ENCODE measurements at places on chromosomes 2 and 18.
A peak's percentile ranks its signal among the peaks of the same experiment; 100 is the strongest.

- DNase-seq: peak; percentile 8
Observed at GRCh38 chr2:178915423-178916173, 108.4 kb upstream of the TTN start.

DNA sequence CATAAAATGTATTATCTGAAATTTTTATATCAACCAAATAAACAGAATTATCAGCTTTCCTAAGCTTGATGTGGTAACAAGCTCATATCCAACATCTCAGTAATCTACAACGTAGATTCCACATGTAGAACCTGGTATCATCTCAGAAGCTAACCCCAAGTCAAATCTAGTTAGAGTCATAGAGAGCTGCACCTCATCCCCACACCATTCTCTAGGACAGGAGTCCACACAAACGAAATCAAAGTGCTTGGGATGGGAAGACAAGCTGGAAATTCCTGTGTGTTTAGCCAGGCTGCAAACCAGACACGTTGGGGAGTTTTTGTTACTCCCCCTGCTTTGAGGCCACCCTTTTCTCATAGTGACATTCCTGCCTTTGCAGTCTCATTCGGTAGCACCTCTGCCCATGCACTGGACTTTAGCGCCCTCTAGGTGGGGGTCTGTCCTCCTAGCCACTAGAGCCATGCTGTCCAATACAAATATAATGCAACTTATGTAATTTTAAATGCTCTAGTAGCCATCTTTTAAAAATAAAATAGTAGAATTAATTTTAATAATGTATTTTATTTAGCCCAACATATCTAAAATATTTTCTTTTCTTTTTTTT is 28.1 kb upstream of the SATB2 start:
- peak; percentile 39 for DNase-seq

- DNase-seq: no peak
Observed at GRCh38 chr2:30339071-30339470, 107.7 kb downstream of the LBH start.

- no peak for DNase-seq
Observed at GRCh38 chr2:131034122-131035051, 58.9 kb downstream of the FAM168B start.

Measured in NCI-H1417 (cell line).